ENCODE measurements at places on chromosomes 7 and 10.

DNA sequence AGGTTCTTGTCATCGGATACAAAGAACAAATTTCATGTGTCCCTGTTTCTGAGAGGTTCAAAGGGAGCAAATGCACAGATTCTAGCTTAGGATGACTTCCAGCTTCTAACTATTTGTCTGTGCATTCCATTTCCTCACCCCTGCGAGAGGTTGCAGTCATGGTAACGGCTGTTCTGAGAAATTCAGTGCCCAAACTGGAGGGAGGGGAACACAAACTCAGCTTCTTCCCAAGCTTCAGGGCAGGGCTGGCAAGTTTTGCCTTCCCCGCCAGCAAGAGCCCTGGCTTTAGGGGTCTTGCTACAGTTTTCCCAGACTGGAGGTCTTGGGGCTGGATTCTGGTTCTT is 11.1 kb downstream of the FAS start:
- DNase-seq: no peak

GRCh38 chr7:23893942-23894891 is 184.2 kb downstream of the STK31 start:
- DNase-seq: peak; percentile 87

GRCh38 chr10:58996063-58996462 is 180.4 kb upstream of the PHYHIPL start:
- no peak for DNase-seq

GRCh38 chr10:73840403-73841060 is 29.1 kb upstream of the NDST2 start:
- DNase-seq: no peak

DNA sequence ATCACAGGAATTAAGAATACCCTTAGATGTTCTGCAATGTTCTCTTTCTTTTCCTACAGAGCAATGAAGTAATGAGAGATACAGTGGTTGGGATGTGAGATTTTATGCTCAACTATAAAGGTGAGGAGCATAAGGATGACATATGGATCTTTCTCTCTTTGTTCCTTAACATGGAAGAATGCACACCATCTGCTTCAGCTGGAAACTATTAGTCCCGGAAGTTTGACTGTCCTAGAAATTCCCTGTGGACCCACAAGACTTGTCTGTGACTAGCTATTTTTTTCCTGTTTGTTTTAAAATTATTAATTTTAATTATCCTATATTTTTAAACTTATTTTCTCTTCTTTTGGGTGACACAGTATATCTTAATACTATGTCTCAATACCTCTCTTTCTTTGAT is 80.2 kb downstream of the DKK1 start:
- DNase-seq: no peak

GRCh38 chr7:78499283-78499682 is 700.7 kb downstream of the PHTF2 start:
- no peak for DNase-seq

- DNase-seq: no peak
Observed at GRCh38 chr10:45452743-45453452, 78.9 kb downstream of the ALOX5 start.
